Neural cell (in vitro differentiated cells): ENCODE measurements at places on chromosomes 4 and X. TPM values are rescaled to one million over a fixed set of nuclear protein-coding genes. Genes with fewer than 3 reads are reported as not detected.

Gene BST1
- polyA plus RNA-seq, result 0.32 and 1.6 TPM in 2 replicates

Gene SCD5
- 212 and 226 TPM in 2 replicates for polyA plus RNA-seq

Gene NMU
- polyA plus RNA-seq, result 47.2 and 55.7 TPM in 2 replicates

Gene BTC
- polyA plus RNA-seq, result not detected in 2 replicates

Gene SLC9A7
- polyA plus RNA-seq, result 11.6 and 12.1 TPM in 2 replicates

Gene SPANXN4
- polyA plus RNA-seq, result not detected in 2 replicates

Gene ERCC6L
- 0.12 and 0.28 TPM in 2 replicates for polyA plus RNA-seq

Gene TEX13B
- not detected in 2 replicates for polyA plus RNA-seq

Gene F8A1
- polyA plus RNA-seq, result 1.8 and 2.1 TPM in 2 replicates

Gene UVSSA
- polyA plus RNA-seq, result 11.6 and 13.3 TPM in 2 replicates

Gene MTTP
- polyA plus RNA-seq, result 1.2 and 2.7 TPM in 2 replicates

Gene FOXR2
- not detected in 2 replicates for polyA plus RNA-seq

Gene SPIN2B
- polyA plus RNA-seq, result 25.3 and 32.5 TPM in 2 replicates

Gene FGF13
- polyA plus RNA-seq, result 235 and 242 TPM in 2 replicates

Gene PCDH18
- polyA plus RNA-seq, result 0.09 and 0.80 TPM in 2 replicates

Gene MAGEC1
- polyA plus RNA-seq, result not detected in 2 replicates

Gene VSIG1
- 0.14 TPM in 1 of 2 replicates, not detected in the other for polyA plus RNA-seq

Gene MAGEE2
- 0.28 TPM in 1 of 2 replicates, not detected in the other for polyA plus RNA-seq

Gene AVPR2
- polyA plus RNA-seq, result not detected in 2 replicates

Gene PNMA6F
- polyA plus RNA-seq, result 0.77 and 1.7 TPM in 2 replicates

Gene FREM3
- polyA plus RNA-seq, result 0.35 and 0.36 TPM in 2 replicates

Gene ADH1A
- polyA plus RNA-seq, result not detected in 2 replicates

Gene TGIF2LX
- polyA plus RNA-seq, result not detected in 2 replicates

Gene TMEM154
- 0.04 TPM in 1 of 2 replicates, not detected in the other for polyA plus RNA-seq

Gene RHOXF1
- 1.6 TPM in 2 replicates for polyA plus RNA-seq

Gene TLR6
- not detected in 2 replicates for polyA plus RNA-seq

Gene MAGEB1
- not detected in 2 replicates for polyA plus RNA-seq

Gene SERTM2
- not detected in 2 replicates for polyA plus RNA-seq

Gene AGTR2
- not detected in 2 replicates for polyA plus RNA-seq

Gene FGFBP2
- polyA plus RNA-seq, result not detected in 2 replicates

Gene OPHN1
- 7.3 and 7.6 TPM in 2 replicates for polyA plus RNA-seq

Gene MAGEB17
- 0.17 TPM in 1 of 2 replicates, not detected in the other for polyA plus RNA-seq

Gene TMPRSS11A
- not detected in 2 replicates for polyA plus RNA-seq

Gene NPY2R
- polyA plus RNA-seq, result 1.2 and 1.8 TPM in 2 replicates

Gene BRS3
- polyA plus RNA-seq, result 0.20 TPM in 1 of 2 replicates, not detected in the other

Gene UGT2B15
- polyA plus RNA-seq, result not detected in 2 replicates

Gene FRMD7
- 0.54 and 1.2 TPM in 2 replicates for polyA plus RNA-seq

Gene CITED1
- polyA plus RNA-seq, result 19.9 and 24.1 TPM in 2 replicates

Gene IRS4
- polyA plus RNA-seq, result 2.1 and 3.8 TPM in 2 replicates

Gene XPNPEP2
- not detected in 2 replicates for polyA plus RNA-seq

Gene ARX
- polyA plus RNA-seq, result 39.2 and 42.8 TPM in 2 replicates
